GM04504 (cell line): ENCODE measurements at places on chromosomes 5 and 9.

- no peak for DNase-seq
Measured at GRCh38 chr5:65858316-65858715, 68.1 kb upstream of the ERBIN start.

GRCh38 chr9:80326105-80326504, 754.3 kb downstream of the TLE4 start:
- no peak for DNase-seq

DNA sequence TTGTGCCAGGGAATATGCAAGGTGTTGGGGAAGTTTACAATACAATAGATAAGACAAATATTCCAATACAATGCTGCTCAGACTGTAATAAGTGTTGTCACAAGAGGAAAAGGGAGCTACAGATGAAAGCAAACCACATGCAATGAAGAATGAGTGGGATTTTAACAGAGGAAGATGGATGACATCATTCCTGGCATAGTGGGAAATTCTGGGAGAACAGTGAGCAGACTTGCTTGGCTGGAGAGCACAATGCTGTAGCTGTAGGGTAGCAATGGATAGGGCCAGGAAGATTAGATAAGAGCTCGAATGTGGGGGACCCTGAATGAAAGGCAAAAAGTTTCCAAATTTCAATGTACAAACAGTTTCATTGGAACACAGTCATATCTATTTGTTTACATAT, 9.5 kb upstream of the DPYSL3 start:
- DNase-seq, result no peak

- DNase-seq, result no peak
Measured at GRCh38 chr5:109373932-109374331, 35.8 kb downstream of the PJA2 start.

DNA sequence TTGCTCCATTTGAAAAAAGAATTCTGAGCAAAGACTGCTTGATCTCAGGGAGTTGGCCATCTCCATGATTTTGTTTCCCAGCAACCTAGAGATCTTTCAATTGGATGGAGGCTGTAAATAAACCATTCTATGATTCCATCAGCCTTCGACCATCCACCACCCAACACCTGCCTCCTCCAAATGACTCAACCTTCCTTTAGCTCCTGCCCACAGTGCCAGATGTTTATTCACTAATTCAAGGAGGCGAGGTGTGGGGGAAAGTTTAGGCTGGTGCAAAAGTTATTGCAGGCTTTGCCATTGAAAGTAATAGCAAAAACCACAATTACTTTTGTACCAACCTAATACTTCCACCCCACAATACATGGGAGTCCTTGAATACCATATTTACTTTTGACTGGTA, 327.5 kb downstream of the CAAP1 start:
- DNase-seq, result no peak

- no peak for DNase-seq
Measured at GRCh38 chr9:92392690-92393089, 11.7 kb downstream of the OGN start.

DNA sequence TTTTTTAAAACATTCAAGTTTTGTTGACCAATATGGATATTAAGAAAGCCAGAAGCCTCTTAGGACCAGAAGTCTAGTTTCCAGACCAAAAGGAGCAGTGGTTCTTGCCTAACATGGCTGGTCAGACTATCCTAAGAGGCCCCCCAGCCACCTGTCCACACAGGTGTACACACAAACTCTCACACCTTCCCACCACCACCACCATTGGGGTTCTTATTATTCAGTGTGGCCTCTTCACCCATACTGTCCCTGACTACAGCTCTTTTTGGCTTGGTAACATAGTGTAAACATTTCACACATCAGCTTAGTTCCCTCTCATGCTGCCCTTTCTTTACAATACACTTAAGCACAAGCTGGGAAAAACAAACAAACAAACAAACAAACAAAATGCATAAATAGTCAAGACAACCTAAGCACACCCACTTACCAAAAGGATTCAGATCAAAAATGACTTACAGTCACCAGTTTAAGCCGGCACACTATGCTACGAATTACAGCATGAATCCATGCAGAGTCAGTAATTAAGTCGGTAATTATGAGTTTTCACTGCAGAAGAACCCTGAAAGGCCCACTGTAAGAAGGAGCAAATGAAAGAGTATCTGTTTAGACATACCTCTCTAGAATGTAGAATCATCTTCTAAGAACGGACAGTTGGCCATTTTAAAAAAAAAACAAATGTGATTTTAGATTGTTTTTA, 9.5 kb downstream of the LHFPL2 start:
- DNase-seq, result no peak

GRCh38 chr5:141100243-141100805, at the start of gene PCDHB3:
TSS of gene PCDHB3 (plus strand) at chr5:141100473. CDS start at chr5:141100650, 177 bp downstream.
- DNase-seq, result no peak

DNA sequence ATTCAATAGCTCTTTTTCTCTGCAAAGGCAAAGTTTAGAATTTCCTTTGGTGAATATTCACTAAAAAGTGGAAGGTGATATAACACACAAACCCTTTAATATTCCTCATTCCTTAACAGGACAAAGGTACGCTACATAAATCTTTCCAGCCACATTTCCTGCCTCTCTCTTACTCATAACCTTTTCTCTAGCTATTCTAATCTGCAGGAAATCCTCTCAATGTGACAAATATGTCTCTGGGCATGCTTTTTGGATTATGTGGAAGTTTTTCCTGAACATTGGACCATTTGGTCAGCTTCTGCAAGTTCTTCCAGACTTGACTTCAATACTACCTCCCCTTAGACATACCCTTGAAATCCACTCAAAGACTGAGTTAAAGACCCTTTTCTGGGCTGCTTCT, 186.3 kb upstream of the TUSC1 start:
- DNase-seq, result no peak

DNA sequence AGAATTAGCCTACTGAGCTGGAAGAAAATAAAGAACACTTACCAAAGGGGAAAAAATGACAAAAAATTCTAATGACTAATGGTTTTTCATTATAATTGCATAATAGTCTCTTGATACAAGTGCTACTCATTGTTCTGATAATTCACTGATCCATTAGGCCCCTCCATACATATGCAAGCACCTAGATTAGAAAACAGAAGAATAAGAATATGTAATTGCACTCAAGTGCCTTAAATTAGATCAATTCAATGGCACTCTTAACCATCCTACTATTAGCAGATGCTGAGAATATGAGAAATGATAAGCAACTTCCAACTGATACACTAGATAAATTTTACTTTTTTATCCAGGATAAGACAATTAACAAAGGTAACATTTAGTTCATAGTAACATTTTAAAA, 440.9 kb upstream of the C9orf72 start:
- no peak for DNase-seq

DNA sequence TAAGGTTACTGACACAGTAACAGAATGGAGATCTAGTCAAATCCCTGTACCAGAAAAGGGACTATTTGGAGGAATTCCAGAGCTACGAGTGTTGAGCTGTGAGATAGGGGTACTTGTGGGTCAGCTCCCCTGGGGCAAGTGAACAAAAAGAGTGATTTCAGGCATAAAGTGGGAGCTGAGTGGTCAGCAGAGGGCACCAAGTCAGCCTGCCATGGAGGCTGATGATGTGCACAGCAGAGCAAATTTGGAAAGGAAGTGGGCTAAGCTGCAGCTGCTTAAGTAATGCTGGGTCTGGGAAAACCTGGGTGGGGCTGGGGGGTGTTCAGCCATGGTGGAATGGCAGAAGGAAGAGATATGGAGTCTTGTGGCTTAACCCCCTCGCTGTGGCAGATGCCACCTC, 327.9 kb downstream of the NTRK2 start:
- no peak for DNase-seq

DNA sequence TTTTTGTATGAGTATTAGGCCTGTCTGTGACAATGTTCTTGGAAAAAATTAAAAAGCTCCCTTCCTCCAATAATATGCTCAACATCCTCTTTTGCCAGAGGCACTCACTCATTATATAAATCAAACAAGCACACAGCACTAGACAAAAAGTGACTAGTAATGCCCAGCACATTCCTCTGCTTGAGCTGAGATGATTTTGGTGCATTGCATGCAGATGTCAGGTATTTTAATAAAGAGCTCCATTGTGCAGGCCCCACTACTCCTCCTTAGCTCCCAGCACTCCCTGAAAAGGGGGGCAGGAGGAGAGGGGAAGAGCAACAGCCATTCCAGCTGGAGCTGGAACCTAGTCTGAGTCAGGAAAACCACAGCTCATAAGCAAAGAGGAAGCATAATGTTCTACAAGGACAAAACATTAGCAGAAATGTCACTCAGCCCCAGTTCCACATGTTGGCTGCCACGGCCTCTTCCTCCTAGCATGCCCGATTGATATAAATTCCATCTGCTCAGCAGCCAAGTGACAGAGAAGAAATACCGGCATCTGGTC, 348.5 kb downstream of the BNC2 start:
- peak; percentile 92 for DNase-seq

DNA sequence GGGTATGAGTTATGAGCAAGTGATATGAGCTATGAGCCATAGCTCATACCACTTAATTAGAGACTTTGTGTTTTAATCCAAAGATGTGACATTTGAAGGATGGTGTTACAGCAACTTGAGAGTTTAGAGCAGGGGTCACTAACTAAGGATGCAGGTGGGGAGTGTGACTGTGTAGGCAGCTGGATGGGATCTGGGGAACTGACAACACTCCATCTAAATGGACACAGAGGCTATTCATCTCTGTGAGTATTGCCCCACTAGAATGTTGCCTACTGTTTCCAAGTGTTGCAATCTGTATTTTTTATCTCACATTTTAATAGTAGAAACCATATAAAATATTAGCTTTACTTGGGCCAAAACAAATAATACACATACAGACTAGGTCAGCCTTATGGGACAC, 488.1 kb upstream of the DAB2 start:
- DNase-seq, result no peak

DNA sequence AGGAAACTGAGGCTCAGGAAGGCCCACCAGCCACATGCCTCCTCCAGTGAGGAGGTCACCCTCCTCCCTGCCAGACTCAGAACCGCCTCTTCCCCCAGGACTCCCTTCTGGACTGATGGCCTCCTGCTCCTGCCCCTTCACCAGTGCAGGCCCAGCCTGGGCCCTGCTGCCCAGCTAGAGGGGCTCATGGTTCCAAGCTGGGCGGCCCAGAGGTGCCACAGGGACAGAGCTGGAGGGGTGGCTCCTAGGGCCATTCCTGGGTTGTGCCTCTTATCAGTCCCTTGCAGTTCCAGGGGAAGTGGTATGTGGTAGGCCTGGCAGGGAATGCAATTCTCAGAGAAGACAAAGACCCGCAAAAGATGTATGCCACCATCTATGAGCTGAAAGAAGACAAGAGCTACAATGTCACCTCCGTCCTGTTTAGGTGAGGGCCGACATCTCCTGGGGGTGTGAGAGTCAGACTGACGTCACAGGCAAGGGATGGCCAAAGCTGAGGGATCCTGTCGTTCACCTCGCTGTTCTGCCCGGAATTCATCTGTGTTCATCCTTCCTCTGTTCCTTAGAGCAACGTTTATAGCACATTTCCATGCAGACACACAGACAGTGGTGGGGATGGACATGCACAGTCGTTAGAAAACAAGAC, 819 bp downstream of the LCN2 start:
- DNase-seq, result no peak

GRCh38 chr9:1738511-1739100, 276.5 kb upstream of the SMARCA2 start:
- no peak for DNase-seq

GRCh38 chr5:56479696-56480077, 246.6 kb upstream of the ANKRD55 start:
- no peak for DNase-seq

DNA sequence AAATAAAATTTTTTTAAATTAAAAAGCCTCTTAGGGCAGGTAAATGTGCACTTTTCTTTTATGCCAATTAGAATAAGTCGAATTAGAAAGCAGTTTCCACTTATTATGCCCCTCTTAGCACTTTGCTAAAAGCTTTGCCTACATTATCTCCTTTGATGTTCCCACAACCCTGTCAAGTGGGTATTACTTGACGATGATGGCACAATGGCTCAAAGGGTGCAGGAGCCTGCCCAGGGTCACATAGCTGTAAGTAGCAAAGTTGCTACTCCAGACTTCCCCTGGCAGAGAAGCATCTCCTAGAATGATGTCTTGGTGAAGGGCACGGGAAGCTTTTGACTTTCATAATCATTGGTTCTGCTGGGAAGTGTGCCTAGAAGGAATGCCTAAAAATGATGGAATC, 18.4 kb upstream of the IQGAP2 start:
- DNase-seq, result no peak

DNA sequence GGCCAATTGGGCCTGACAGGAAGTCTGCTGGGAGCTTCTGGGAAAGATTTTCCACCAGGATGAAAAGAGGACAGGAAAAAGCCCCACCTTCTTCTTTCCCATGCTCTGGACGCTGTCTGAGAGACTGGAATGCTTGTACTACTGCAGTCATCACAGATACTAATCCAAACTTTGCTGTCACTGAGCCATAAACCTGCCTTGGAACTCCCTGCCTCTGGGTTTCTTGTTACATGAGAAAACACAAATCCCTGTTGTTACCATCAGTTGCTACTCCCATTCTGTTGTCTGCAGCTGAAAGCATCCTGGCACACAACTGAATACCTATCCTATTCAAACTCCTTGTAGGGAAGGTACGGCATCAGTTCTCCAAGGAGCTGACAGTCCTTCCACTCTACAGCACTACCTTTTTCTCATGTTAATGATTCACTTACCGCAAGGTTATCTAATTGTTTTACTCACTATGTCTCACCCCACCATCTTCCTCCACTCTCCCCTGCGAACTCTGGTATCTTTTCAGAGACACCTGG, 167.5 kb downstream of the CDK5RAP2 start:
- DNase-seq, result peak; percentile 48

DNA sequence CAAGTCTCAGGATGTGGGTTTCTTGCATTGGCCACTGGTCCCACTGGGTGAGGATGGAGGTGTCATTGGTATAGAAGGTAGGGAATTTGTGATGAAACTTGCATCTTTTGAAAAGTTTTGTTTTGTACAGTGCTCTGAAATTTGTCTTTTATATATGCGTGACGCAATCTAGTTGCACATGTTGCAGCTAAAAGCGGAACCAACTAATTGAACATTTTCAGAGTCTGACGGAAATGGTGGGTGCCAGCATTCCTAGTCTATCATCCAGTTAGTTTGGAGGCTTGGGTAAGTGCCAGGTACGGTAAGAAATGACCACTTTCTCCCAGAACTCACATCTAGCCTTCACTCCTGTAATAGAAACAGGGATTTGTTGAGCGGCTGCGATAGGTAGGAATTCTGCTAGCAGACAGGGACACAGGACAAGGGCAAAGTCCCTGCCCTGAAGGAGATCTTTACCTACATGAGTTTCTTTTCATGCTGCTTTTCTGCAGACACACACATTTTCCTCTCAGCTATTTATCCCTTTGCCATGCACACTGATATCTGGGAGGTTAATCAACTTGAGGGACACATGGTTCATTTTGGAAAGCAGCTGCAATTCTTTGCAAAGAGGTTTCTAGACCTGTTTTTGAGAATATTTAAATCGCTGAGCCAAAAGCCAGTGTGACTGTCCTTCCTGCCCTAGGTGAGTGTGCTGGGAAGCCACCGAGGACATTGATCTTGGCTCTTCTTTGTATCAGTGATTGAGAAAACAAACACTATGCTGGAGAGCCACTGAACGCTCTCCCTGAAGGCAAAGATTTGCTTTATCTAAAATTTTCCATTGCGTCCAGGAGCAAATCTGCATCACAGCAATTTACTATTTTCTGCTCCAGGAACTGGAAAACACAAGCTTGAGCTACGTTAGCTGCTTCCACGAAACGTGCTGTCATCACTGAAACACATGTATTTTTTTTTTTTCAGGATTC, 89.7 kb downstream of the DAP start:
- DNase-seq, result peak; percentile 25

GRCh38 chr5:87147441-87147840, 120.2 kb upstream of the RASA1 start:
- no peak for DNase-seq

GRCh38 chr9:76737154-76737902, 26.9 kb upstream of the PCA3 start:
- no peak for DNase-seq
